HL-60 (cell line): ENCODE measurements at places on chromosomes 2 and 18.

- no peak for DNase-seq
These were observed 95.7 kb upstream of the NRP2 start for GRCh38 chr2:205586626-205587025.

GRCh38 chr18:33812186-33812585 lies 234.2 kb downstream of the ASXL3 start:
- no peak for DNase-seq

DNA sequence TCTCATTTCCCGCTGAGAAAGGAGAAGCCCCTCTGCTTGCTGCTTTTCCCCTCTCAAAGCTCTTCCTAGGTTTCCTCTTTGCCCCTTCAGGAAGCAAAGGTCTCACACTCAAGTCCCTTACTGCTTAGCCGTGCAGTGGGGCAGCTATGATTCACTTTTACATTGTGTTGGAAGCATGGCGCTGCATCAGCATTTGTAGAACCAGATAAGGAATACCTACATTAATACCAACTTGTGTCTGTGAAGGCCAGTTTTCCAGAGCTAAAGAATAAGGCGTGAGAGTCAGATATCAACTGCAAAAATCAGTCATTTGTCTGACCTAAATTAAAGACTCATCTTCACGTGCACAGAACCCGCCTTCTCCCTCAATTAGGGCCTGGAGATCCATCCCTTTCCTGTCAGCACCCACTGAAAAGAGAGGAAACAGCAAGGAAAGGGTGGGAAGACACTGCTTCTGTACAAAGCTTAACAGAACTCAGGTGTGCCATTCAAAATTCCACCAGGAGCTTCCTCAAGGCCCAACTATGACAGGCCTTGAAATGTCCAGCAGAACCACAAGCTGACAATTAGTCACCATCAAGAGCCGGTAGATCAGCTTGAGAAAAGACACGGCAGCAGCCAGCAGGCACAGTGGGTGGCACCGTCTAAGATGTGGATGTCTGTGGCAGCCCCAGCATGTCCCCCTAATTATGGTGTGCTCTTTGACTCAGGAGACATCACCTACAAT lies 16.1 kb upstream of the XDH start:
- DNase-seq, result no peak

DNA sequence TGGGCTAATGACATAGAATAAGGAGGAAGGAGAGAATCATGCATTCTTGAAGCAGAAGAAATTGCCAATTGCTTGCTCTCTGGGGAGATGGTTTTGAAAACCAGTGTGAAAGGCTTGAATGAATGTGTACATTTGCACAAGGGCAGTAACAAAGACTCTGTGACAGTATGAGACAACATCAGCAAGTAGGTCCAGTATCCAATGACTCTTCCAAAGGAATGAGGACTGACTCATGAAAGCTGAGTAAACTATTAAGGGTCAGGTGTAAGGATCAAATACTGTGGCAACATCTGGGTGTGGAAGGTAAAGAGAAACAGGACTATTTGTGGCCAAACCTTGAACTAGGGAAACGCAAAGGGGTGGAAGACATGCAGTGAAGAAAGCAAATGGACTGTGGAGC lies 886.0 kb upstream of the CHAC2 start:
- DNase-seq, result no peak

GRCh38 chr2:7539760-7540159 lies 622.5 kb downstream of the RNF144A start:
- no peak for DNase-seq

DNA sequence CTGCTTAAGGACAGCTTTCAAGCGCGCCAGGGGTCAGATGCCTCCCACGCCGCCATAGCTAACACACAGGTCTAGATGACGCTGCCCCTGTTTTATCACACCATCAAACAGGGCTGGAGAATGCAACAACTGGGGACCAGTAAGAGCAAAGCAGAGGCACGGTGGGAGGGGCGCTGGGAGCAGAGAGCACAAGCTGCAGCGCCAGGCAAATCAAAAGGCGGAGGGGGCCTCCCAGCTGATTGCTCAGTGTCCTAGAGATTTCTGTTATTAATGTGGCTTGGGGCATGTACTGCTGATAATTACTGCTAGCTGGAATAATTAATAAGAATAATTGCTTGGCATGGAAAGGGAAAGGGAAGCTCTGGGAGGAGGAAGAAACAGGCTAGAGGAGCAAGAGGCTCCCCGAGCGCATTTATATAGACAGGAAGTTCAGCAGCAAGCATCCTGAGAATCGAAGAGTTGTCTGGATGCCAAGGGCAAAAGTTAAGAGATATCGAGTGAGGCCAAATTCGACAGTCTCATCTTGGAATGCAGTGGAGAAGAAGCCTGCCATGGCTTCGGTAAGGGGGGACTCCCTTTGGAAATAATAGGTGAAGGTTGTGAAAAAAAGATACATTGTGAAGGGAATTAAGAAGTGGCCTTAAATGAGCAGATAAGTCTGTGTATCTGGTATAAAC lies 104.5 kb upstream of the ZNF521 start:
- DNase-seq, result no peak

GRCh38 chr18:36649205-36649604 lies 179.6 kb downstream of the TPGS2 start:
- DNase-seq, result no peak

GRCh38 chr2:25362049-25362433 lies 20.3 kb upstream of the DNMT3A start:
- DNase-seq, result peak; percentile 83

DNA sequence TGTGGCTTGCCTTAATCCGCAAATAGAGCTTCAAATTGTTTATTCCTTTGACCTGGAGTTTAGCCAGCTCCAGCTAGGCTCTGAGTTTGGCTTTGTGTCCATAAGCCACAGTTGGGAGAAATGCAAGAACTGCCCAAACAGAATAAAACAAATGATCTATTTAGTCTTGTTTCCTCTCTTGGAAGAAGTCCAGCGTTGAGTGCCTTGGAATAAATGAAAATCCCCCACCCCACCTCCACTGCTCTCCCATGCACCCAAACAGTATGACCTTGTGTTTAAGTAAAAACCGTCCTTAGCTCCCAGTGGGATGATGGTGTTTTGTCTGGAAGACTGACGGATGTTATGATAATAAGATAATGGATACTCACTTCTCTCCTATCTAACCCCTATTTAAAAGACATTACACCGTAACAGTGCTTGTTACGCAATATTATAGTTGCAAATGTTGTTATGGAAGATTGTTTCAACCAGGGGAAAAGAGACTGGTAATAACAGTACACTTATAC lies 3.2 kb upstream of the SERPINE2 start:
- no peak for DNase-seq

- DNase-seq, result no peak
These were observed 53.1 kb downstream of the HPCAL1 start for GRCh38 chr2:10355471-10356438.

GRCh38 chr2:232781765-232782164 lies 5.4 kb upstream of the KCNJ13 start:
- no peak for DNase-seq

DNA sequence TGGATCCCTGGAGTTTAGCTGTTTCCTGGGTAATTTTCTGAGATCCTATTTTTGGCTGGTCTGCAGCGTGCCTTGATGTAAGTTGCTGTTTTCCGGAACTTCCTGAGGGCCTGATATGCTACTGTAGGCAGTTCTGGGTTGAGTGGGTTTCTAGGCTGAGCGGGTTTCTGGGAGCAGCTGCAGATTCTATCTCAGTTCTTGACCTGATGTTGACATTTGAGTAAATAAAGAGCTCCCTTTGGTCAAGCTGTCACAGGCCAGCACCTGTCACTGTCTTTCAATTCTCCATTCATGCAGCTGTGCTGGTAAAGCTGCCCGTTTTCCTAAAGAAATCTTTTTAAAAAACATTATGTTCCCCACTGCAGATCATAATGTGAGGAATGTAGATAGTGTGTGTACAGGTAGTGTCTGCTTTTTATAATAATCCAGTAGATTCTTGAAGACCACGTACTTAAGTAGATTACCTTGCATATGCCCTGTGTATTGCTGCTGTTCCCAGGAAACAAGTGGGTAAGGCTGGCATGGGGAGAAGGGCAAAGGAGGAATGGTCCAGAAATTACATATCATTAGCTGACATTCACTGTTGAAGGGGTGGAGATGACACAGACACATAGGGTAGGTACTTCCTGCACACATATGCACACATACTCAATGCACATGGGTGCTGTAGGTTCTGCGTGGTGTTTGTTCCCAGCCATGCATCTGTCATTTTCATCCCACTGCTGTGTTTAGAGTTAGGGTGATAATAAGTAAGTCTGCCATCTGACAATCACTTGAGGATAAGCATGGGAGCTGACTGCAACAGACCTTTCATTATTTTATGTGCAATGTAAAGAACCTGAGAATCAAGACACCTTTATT lies 25.9 kb downstream of the CD28 start:
- no peak for DNase-seq

DNA sequence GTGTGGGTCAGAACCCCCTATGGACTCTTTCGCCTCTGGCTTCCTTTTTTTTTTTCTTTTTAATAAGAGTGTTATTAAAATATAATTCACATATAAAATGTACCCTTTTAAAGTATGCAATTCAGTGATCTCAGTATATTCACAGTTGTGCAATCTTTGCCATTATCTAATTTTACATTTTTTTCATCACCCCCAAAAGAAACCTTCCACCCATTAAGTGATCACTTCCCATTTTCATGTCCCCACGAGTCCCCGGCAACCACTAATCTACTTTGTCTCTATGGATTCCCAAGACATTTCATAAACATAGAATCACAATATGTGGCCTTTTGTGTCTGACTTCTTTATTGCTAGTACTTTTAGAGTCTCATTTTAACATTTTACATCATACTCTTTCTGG lies 38.7 kb upstream of the ANXA4 start:
- DNase-seq, result no peak

GRCh38 chr2:100877555-100877954 lies 57.6 kb downstream of the NPAS2 start:
- DNase-seq, result no peak

DNA sequence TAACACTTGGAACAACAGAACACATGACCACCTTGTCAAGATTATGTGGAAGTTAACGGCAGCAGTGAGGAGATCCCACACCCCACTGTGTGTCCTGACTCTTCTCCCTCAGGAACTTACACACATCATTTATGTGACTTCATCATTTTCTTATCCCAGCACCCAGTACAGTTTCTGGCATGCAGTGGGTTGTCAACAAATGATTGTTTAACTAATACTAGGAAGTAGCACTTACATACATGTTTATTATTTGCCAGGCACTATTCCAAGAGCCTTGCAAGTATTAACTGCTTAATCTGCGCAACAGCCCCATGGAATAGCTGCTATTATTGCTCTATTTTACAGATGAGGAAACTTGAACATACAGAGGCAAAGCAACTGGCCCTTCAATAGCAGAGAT lies 391.5 kb downstream of the TXNL1 start:
- DNase-seq, result no peak

GRCh38 chr18:53380063-53380639 lies 844.3 kb downstream of the MBD2 start:
- no peak for DNase-seq

- no peak for DNase-seq
These were observed 68.7 kb downstream of the RHOB start for GRCh38 chr2:20515290-20516220.

DNA sequence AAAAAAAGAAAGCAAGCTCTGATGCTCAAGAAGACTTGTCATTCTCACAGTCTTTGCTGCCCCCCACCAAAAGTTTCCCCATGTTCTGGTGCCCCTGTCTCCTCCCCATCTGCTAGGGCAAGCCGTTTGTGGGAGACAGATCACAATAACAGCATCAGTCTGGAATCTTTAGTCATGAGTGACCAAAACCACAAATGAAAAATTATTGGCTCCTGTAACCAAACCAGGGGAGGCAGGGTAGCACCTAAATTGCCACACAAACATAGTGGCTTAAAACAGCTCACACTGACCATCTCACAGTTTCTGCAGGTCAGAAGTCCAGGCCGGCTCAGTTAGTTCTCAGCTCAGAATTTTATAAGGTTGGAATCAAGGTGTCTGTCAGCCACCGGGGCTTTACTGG lies 9.1 kb upstream of the B3GNT7 start:
- DNase-seq, result no peak

GRCh38 chr2:15845294-15845693 lies 95.1 kb upstream of the MYCN start:
- DNase-seq, result no peak
